ENCODE measurements at places on chromosomes 5 and 9.

DNA sequence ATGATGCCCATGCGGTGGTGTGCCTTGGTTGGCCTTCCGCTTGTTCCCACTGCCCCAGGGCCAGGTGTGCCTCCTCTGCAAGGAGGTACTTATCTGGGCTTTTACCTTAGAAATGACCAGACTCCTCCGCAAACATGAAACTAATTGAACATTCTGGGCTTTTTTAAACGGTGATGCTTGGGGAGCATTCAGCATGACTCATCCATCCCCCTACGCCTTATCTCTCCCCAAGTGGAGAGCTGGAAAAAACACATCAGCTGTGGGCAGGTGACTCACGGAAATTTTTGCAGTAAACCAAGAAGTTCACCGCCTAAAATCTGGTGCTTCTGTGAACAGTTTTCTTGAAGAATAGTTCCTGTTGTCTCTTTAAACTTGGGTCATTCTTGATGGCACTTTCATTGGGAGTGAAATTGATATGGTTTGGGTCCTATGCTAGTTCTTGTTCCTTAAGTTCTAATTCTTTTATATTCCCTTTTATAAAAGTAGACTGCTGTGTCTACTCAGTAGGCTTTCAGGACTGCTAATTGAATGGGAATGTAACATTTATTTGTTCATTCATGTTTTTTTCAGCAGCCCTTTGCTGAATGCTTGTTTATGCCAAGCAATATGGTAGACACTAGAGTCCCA is 39.6 kb downstream of the SFXN1 start:
- no peak for DNase-seq

GRCh38 chr5:98489021-98489420 is 284.4 kb upstream of the RGMB start:
- no peak for DNase-seq

GRCh38 chr9:87479801-87480201 is 17.9 kb upstream of the DAPK1 start:
- no peak for DNase-seq

DNA sequence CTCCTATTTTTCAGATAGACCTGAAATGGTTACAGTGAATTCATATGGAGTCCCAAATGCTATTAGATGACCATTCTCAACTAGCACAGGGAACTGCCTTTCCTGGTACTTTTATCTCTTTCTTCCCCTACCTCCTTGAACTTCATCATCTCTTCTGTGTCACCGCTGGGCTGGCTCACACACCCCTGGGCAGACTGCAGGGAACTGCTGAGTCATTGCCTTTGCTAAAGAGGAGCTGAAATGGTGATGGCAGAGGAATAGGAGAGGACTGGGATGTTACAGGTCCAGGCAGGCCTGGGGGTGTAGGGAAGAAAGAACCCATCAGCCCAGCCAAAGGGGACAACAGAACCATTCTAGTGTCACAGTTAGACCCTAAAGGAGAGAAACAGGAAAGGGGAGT is 322.3 kb downstream of the ASTN2 start:
- DNase-seq: no peak

DNA sequence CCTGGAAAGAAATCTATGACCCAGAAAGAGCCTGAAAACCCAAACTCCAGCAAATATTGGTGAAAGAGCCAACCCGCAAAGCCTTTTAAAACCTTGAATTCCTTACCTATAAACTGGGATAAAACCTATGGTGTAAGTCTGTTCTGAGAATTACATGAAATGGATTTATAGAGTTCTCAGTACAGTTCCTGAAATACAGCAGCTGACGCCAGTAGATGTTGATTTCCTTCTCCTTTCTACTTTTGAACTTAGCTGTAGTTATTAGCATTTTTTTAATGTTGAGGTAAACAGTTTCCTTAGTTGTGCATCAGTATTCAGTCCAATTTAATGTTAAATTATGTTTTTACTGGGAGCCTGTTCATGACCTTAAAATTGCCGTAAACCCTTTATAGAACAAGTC is 3.7 kb downstream of the SPIN1 start:
- no peak for DNase-seq

DNA sequence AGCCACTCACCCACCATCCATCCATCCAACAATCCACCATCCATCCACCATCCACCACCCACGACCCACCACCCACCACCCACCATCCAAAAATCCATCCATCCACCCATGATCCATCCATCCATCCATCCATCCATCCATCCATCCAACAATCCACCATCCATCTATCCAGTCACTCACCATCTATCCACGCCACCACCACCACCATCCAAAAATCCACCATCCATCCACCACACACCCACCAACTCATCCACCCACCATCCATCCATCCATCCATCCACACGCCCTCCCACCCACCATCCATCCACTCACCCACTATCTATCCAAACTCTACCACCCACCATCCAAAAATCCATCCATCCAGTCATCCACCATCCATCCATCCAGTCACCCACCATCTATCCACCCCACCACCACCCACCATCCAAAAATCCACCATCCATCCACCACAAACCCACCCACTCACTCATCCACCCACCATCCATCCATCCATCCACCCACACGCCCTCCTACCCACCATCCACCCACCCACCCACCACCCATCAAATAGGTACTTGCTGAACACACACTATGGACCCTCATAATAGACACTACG is 9.0 kb downstream of the DPH7 start:
- no peak for DNase-seq

- DNase-seq: no peak
Observed at GRCh38 chr9:136921307-136921706, 23.2 kb downstream of the FBXW5 start.

DNA sequence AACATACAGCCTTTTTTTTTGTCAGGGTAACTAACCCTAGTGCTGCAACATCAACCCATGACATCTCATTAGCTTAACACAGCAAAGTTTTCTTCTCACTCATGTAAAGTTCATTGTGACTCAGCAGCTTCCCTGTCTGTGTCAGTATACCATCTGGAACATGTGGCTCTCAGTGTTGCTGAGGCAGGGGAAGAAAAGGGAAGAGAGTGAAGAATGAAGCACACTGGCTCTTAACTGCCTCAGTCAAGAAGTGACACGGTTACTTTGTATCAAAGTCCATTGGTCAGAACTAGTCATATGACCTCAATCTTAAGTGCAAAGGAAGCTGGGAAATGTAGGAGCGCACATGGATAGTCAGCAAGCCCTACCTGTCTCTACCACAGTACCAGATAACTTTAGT is 185.0 kb upstream of the ELL2 start:
- no peak for DNase-seq

- no peak for DNase-seq
Observed at GRCh38 chr5:154444556-154445421, 1.0 kb upstream of the SAP30L start.

DNA sequence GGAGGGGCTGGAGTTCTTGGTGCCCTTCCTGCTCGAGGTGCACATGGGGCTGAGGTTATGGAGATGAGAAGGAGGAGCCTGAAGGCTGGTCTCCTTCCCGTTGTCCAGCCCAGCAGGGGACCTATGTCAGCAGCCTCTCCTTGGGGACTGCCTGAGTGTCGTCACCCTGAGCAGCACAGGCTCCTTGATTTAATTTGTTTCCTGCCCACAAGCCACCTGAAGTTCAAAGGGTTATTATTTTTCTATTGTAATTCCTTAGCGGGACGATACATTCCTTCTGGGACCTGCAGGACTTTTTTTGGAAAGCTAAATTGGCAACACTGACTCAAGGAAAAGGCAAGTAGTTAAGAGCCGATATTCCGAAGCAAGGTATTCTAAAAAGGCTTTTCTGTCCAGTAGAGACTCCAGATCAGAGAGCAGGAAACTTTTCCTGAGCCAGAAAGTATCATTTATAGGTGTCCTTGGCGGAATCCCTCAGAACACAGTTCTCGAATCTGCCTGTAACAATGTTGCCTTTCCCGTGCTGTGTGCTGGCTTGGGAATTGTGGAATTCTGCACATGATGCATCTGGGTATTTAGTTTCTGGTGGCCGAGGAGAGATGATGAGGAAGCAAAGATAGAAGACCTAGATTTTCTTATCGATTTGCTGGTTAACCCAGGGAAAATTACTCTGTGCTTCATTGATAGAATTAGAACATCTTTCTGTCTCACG is 55.4 kb downstream of the ARHGAP26 start:
- no peak for DNase-seq

DNA sequence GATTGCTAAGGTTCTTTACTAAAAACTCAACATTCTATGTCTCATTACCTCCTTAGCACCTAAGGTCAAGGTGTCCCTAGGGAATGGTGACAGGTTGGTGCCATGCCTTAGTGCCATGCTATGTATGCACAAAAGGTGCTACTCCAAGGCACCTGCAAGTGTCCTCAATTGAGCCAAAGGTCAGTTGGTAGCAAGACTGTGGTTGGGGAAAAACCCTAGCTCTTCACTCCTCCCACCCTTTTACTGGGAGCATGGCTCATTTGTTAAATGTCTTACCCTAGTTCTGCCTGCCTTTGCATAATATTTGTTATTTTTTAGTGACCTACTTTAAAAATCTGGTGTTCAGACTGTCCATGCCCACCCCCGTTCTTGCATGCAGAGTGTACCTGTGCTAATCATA is 17.0 kb downstream of the ACO1 start:
- DNase-seq: no peak

DNA sequence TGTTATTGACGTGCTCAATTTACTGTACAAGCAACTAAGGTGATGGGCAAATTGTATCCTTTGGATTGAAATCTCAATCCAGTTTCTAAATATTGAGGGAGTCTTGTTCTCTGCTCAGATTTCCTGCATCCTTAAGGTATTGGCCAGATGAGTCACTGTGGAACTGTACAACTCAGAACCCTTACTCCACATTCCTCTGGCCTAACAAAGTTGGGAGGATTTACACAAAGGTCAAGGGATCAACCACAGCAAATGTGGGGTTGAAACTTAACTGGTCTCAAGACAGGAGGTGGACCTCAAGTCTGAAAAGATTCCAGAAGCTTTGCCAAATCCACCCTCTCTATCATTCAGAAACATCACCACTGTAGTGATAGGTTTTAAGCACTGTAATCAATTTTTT is 81.5 kb upstream of the AGXT2 start:
- DNase-seq: no peak

DNA sequence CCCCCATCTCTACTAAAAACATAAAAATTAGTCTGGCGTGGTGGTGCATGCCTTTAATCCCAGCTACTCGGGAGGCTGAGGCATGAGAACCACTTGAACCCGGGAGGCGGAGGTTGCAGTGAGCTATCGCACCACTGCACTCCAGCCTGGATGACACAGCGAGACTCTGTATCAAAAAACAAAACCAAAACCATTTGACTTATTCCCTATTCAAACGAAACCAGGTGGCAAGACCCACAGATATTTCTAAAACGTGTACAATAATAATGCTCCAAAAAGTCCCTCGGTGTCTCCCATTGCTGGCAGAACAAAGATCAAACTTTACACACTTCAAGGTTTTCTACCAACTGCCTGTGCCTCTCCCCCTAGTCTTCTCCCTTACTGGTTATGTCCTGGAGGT is 29.8 kb downstream of the HMGCR start:
- DNase-seq: no peak

Data from ecto neural progenitor cell (in vitro differentiated cells).